ENCODE measurements at places on chromosomes 16 and 17.

- no peak for DNase-seq
These were observed 38.3 kb downstream of the CDK5R1 start for GRCh38 chr17:32525122-32525521.

- DNase-seq = no peak
These were observed 147.0 kb downstream of the HS3ST4 start for GRCh38 chr16:25838724-25839186.

- DNase-seq = no peak
These were observed 24.6 kb upstream of the TNRC6C start for GRCh38 chr17:77933777-77934398.

- DNase-seq = no peak
These were observed 44.1 kb downstream of the CRLF3 start for GRCh38 chr17:30780343-30780742.

- no peak for DNase-seq
These were observed 5.1 kb downstream of the TSPOAP1 start for GRCh38 chr17:58323366-58324055.

DNA sequence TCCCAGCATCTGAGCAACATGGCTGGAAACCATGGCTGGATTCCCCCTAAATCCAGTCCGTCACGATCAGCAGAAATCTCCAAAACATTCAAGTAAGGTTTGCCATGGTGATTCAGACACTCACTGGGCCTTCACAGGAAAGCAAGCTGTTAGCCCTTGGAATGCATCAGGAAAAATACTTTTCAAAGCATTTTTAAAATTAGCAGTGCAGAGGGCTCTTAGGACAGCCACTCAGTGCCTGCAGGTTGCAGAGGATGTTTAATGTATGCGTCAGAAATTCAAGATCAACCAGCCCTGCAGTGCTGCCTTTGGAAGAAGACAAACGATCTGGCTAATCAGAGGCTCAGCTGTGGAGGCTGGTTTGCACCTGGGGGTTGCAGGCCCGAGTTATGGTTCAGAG lies 50.3 kb downstream of the FOXL1 start:
- DNase-seq = no peak

DNA sequence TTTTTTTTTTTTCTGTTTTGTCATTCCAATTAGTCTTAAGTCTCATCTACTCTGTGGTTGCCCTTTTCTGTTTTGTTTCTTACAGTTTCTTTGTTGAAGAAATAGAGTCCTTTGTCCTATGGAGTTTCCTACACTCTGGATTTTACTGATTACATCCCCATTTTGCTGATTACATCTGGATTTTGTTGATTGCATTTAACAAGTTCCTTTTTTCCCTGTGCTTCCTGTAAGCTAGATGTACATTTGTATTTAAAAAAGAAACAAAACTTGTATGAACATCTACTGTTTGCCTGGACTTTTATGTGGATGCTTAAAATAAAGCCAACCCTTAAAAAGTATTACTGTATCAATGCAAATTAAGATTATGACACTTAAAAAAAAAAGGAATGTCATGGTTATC lies 147.6 kb downstream of the CHD9 start:
- DNase-seq = no peak

DNA sequence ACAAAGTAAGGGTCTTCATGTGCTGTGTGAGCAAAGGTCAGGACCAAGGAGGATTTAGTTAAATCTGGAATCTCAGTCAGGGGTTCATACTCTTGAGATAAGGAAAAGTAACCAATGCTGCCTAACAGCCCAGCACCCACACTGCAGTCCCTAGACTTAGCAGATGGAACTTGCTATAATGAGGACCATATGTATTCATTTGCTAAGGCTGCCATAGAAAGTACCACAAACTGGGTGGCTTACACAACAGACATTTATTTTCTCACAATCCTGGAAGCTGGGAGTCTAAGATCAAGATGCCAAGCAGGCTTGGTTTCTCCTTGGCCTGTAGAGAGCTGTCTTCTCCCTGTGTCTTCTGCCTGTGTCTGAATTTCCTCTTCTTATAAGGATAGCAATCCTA lies 20.8 kb downstream of the ZP2 start:
- no peak for DNase-seq
